H9 (cell line): ENCODE measurements at places on chromosomes 4 and X. TPM values are rescaled to one million over a fixed set of nuclear protein-coding genes. Genes with fewer than 3 reads are reported as not detected.

The RRH gene
- 0.20 TPM in 1 of 2 replicates, not detected in the other for total RNA-seq

The TCEAL5 gene
- total RNA-seq: not detected in 2 replicates

The TRAM1L1 gene
- 0.79 TPM in 2 replicates for total RNA-seq

The FAM9B gene
- total RNA-seq: not detected in 2 replicates

The ADRA2C gene
- total RNA-seq: 7.2 and 8.6 TPM in 2 replicates

The RAB41 gene
- not detected in 2 replicates for total RNA-seq

The FAM193A gene
- total RNA-seq: 35.9 and 36.9 TPM in 2 replicates

The NLGN4X gene
- 106 and 111 TPM in 2 replicates for total RNA-seq

The TKTL2 gene
- not detected in 2 replicates for total RNA-seq

The UTP14A gene
- total RNA-seq: 37.0 and 39.0 TPM in 2 replicates

DNA sequence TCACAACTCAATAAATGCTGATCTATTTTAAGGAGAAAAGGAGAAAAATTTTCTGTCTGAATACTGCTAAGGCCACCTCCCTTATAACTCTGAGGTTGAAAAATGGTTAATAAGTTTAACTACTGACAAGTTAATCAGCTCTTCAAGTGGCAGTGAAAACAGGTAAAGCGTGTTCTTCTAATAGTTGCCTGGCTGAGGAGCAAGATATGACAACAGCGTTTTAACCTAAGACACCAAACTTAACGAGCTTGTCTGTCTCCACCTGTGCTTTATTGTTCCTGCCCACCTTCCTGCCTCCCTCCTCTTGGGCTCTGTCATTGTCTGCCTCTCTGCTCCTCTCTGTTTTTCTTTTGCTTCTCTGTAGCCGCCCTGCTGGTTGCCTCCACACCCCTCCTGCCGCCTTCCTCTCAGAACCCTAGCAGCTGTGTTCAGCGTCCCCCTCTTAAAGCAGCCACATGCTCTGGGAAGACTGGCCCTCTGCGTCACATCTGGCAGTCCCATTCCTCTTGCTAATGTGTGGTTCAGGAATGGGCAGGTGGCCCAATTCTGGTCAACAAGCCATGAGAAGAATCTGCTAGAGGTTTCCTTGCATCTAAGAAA, 4.3 kb upstream of the TSPAN5 start:
- H3K4me1 ChIP-seq: peaks cover 6% of the 10 kb centered on the region; the same call in 1 of the 2 replicates
- DNase-seq: peak; percentile 80
- H3K27ac ChIP-seq: no peak overlapping the region
- peaks cover 25% of the 10 kb centered on the region for H3K36me3 ChIP-seq

DNA sequence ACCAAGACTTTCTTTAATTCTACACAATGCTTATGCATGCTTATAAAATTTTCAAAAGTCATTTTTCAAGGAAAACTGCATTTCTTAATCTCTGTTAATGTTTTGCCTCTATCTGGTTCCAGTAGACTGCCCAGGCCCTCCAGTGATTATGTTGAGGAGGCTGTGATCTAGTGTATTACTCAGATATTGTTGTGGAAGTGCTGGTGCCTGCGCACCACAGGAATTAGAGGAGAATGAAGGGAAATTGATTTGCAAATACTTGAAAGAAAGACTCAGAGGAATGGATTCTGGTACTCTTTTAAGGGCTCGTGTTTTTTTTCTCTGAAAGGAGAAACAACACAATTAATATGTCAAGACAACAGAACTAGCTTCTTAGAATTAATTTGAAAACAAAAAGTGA, 1015.1 kb downstream of the RPA4 start:
- H3K27me3 ChIP-seq: no peaks in the 10 kb centered on the region
- no peak overlapping the region for H3K27ac ChIP-seq
- H3K4me3 ChIP-seq: no peak overlapping the region
- DNase-seq: no peak
- H3K4me1 ChIP-seq: peaks cover 3% of the 10 kb centered on the region; the same call in 1 of the 2 replicates

GRCh38 chr4:168891688-168892087, 118.4 kb downstream of the CBR4 start:
- no peaks in the 10 kb centered on the region for H3K27me3 ChIP-seq
- H3K4me1 ChIP-seq: no peaks in the 10 kb centered on the region
- DNase-seq: no peak
- H3K4me3 ChIP-seq: no peak overlapping the region
- H3K36me3 ChIP-seq: peaks cover 51% of the 10 kb centered on the region

DNA sequence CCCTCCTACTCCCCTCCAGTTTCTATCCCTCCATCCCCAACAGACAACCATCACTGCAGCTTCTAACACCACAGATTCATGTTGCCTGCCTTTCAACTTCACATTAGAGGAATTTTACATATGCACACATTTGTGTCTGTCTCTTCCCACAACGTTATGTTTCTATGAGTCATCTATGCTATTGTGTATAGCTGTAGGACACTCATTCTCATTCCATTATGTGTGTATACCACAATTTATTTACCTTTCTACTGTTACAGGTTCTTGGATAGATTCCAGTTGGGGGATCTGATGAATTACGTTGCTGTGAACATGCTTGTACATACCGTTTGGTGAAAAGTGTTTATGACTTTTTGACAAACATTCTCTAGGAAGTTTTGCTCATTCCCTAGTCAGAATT, 58.8 kb upstream of the TRPC3 start:
- DNase-seq: no peak
- no peaks in the 10 kb centered on the region for H3K4me1 ChIP-seq
- H3K27me3 ChIP-seq: no peaks in the 10 kb centered on the region
- H3K4me3 ChIP-seq: no peak overlapping the region
- no peaks in the 10 kb centered on the region for H3K36me3 ChIP-seq

- no peaks in the 10 kb centered on the region for H3K36me3 ChIP-seq
- no peak overlapping the region for H3K27ac ChIP-seq
- H3K27me3 ChIP-seq: no peaks in the 10 kb centered on the region
Measured at GRCh38 chr4:150242820-150243458, 164.7 kb downstream of the DCLK2 start.

DNA sequence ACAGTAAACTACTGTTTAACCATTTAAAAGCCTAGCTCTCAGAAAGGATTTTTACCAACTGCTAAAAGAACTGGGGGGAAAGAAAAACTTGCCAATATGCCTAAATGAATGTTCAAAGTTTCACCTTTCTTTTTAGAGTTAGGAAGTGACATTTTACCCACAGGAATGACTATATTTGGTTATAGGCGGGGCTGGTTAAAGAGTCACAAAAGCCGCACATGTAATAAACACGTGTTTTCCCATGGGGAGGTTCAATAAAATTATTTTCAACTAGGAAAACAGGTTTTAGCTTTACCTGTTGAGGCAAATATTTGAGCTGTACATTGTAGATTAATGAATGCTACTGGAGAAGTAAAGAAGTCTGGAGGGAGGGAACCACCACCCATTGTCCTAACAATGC, 41.6 kb upstream of the UGDH start:
- no peaks in the 10 kb centered on the region for H3K27me3 ChIP-seq
- no peak overlapping the region for H3K27ac ChIP-seq
- no peak overlapping the region for H3K4me3 ChIP-seq

DNA sequence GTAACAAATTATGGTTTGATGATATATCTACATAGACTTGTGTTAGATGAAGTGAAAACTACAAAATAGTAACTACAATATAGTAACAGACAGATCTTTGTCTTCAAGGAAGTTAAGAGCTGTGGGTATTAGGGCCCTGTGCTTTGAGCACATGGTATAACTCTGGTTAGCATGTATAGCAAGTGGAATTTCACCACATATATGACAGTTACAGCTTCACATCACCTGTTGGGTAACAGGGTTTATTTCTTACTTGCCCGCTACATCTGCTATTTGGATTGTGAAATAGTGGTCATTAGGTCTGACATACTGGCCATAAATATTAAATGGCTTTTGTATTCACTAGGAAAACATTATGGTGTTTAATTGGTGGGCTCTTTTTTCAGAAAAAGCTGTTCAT, 20.2 kb downstream of the OFD1 start:
- DNase-seq: no peak
- no peaks in the 10 kb centered on the region; the same call in 1 of the 2 replicates for H3K4me1 ChIP-seq
- H3K27me3 ChIP-seq: no peaks in the 10 kb centered on the region; the same call in 1 of the 2 replicates
- H3K4me3 ChIP-seq: no peak overlapping the region

GRCh38 chrX:154731881-154732280, 19.0 kb downstream of the GAB3 start:
- no peak for DNase-seq
- H3K27ac ChIP-seq: no peak overlapping the region
- peaks cover 2% of the 10 kb centered on the region; the same call in 1 of the 3 replicates for H3K36me3 ChIP-seq
- no peak overlapping the region for H3K4me3 ChIP-seq
- no peaks in the 10 kb centered on the region for H3K27me3 ChIP-seq

DNA sequence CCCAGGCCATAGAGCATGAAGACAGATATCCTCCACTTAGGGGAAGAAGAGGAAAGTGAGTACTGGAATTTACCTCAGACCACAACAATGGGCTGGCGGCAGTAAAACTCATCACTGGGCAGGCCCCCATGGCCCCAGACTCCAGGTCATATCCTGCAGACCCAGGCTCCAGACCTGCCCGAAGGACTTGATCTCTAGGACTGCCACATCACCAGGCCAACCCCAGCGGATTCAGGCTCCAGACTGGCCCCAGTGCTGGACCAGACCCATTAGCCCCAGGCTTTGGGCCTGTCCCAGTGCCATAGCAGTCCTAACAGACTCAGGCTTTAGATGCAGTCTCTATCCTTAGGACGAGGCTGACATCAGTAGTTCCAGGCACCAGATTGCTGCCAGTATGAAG, 190.6 kb downstream of the DLG3 start:
- no peak overlapping the region for H3K4me3 ChIP-seq
- peaks cover 6% of the 10 kb centered on the region for H3K36me3 ChIP-seq
- DNase-seq: no peak
- no peaks in the 10 kb centered on the region for H3K4me1 ChIP-seq

DNA sequence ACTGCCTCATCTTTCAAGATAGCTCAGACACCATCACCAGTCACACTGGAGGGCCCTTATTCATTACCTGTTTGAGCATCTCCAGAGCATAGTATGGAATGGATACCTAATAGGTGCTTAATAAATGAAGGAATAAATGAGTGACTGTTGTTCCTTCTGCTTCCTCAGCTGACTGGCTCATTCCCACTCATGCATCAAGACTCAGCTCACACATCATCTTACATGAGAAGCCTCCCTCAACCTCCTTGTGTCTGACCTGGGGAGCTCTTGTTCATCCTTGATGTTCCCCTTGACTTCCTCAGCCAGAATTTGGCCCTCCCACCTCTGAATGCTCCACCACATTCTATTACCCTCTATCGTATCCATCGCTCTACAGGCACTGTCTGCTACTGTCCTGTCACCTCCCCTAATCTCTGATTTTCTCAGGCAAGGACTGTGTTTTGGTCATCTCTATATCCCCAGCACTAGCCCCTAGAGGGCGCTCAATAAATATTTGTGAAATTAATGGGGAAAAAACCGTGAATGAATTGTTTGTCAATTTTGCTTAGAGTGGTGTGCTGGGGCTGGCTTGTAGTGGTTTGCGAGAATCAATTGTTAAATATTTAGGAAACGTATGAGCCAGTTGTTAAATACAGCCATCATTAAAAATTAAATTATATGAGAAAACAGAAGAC, 88.3 kb downstream of the NHSL2 start:
- no peaks in the 10 kb centered on the region for H3K27me3 ChIP-seq
- H3K36me3 ChIP-seq: peaks cover 12% of the 10 kb centered on the region; the same call in 1 of the 2 replicates
- DNase-seq: peak; percentile 21
- no peak overlapping the region for H3K4me3 ChIP-seq

GRCh38 chr4:169489306-169489705, 123.1 kb downstream of the NEK1 start:
- H3K27ac ChIP-seq: no peak overlapping the region
- peaks cover 12% of the 10 kb centered on the region for H3K36me3 ChIP-seq
- no peak overlapping the region for H3K4me3 ChIP-seq
- no peaks in the 10 kb centered on the region for H3K4me1 ChIP-seq

DNA sequence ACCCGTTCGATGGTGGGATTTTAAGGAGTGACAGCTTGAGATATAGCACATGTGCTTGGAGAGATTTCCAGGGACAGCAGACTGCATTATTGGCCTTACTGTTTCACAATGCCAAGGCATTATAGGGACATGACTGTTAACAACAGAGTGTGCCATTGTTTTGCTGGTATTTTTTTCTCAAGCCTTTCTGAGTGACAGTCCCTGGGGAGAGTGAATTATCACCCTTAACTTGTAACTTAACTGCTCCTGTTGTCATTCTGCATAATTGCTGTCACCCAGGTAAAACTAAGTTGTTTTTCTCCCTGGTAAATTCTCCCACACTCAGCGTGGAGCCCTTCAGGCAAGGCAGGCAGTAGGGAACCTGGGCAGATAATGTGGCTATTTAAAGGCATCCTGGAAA, 989.2 kb upstream of the LCORL start:
- DNase-seq: no peak
- no peaks in the 10 kb centered on the region for H3K36me3 ChIP-seq
- no peak overlapping the region for H3K27ac ChIP-seq
- peaks cover 4% of the 10 kb centered on the region; the same call in 1 of the 2 replicates for H3K4me1 ChIP-seq
- H3K27me3 ChIP-seq: no peaks in the 10 kb centered on the region

GRCh38 chrX:36241397-36241796, 321.9 kb downstream of the CFAP47 start:
- no peak overlapping the region for H3K4me3 ChIP-seq
- H3K27ac ChIP-seq: no peak overlapping the region
- H3K4me1 ChIP-seq: no peaks in the 10 kb centered on the region
- peak; percentile 32 for DNase-seq
- no peaks in the 10 kb centered on the region for H3K27me3 ChIP-seq

DNA sequence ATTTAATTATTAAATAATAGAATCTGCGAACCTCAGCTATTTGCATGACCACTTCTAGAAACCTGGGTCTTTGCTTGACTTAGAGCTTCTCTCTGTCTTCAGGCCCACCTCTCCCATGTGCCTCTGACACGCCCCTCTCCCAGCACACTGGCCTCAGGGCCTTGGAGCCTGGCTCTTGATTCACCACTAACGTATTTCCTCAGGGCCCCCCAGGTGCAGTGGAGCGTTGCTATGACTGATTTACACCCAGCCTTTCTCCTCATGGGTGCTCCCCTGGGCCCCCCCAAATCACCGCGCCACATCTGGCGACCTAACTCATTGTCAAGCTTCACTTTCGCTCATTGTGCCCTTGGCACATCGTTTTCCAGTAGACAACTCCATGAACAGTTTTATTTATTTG, 37.9 kb upstream of the TENM3 start:
- no peak for DNase-seq
- H3K36me3 ChIP-seq: no peaks in the 10 kb centered on the region; the same call in 1 of the 2 replicates
- no peaks in the 10 kb centered on the region; the same call in 1 of the 2 replicates for H3K27me3 ChIP-seq

DNA sequence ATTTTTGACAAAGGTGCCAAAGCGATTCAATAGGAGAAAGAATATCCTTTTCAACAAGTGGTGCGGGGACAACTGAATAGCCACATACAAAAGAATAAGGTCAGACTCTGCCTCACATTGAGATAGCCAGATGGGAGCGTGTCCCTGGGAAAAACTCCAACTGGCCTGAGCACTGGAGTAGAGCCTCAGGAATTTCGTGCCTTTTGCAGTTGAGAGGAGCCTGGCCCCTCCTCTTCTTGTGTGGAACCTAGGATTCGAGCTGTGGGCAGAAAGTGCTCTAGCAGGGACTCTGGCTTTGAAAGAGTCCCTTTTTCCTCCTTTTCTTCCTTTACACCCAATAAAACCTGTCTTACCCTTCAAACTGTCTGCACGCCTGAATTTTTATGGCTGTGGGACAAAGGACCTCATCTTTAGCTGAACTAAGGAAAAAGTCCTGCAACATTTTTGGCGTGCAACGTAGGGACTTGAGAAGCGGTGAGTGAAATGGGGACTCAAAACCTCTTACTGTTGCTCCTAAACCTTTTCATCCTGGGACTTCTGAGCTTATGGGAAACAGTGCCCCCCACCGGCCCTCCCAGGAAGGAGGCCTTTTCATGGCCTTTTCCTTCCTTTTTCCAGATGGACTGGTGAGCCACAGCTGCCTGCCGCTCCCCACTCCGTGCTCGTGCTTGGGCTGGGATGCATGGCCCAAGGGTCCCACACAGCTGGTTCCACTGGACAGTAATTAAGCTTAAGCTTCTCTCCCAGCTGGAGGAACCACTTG, 68.6 kb downstream of the BMP15 start:
- H3K4me1 ChIP-seq: peaks cover 2% of the 10 kb centered on the region; the same call in 1 of the 2 replicates
- H3K27ac ChIP-seq: no peak overlapping the region
- H3K4me3 ChIP-seq: no peak overlapping the region
- H3K36me3 ChIP-seq: peaks cover 2% of the 10 kb centered on the region; the same call in 1 of the 2 replicates
- no peaks in the 10 kb centered on the region for H3K27me3 ChIP-seq
